Smooth muscle cell of trachea (primary cell): ENCODE measurements at places on chromosomes 6 and 20. TPM values are rescaled to one million over a fixed set of nuclear protein-coding genes. Genes with fewer than 3 reads are reported as not detected.

Gene HLA-DPA1
- total RNA-seq: 1.7 and 2.8 TPM in 2 replicates

Gene SLC39A7
- total RNA-seq: 126 and 152 TPM in 2 replicates

Gene MAFB
- 1.0 and 3.3 TPM in 2 replicates for total RNA-seq

Gene C20orf144
- total RNA-seq: under 0.01 and 0.44 TPM in 2 replicates

Gene VIP
- not detected in 2 replicates for total RNA-seq

Gene BMP5
- 0.17 and 1.0 TPM in 2 replicates for total RNA-seq

Gene VWA7
- total RNA-seq: 0.50 and 1.2 TPM in 2 replicates

Gene SLC52A3
- total RNA-seq: not detected in 2 replicates

Gene GJA10
- total RNA-seq: not detected in 2 replicates

Gene PAK1IP1
- total RNA-seq: 13.7 and 20.1 TPM in 2 replicates

Gene DYNLT2
- 0.99 and 1.5 TPM in 2 replicates for total RNA-seq

Gene POFUT1
- 50.0 and 66.8 TPM in 2 replicates for total RNA-seq
